ENCODE measurements at places on chromosomes 4 and X.
A peak's percentile ranks its signal among the peaks of the same experiment; 100 is the strongest.

GRCh38 chr4:48698029-48698971 is 81.8 kb downstream of the FRYL start:
- no peak for DNase-seq

DNA sequence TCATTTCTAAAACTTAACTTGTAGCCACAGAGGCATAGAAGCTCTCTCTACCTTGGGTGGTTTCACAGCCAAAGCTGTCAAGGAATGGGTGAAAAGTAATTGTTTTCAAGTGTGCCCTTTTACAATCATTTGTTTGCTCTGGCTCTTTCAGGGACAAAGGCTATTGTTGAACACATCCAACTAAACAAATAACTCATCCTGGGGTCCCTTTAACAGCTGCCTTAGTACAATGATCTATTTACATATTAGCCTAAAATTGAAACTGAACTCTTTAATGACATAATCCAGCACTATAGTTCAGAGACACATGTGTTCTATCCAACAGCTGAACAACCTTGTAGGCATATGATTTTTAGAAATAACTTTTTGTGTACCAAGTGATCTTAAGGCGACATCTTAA is 3.7 kb downstream of the HHIP start:
- no peak for DNase-seq

- DNase-seq, result no peak
Measured at GRCh38 chr4:98816386-98816785, 112.5 kb downstream of the EIF4E start.

- peak; percentile 51 for DNase-seq
Measured at GRCh38 chr4:108036213-108036612, 46.5 kb downstream of the HADH start.

GRCh38 chr4:8908206-8908893 is 36.7 kb upstream of the HMX1 start:
- DNase-seq, result no peak

- DNase-seq, result no peak
Measured at GRCh38 chr4:79426989-79427388, 19.0 kb upstream of the GK2 start.

- no peak for DNase-seq
Measured at GRCh38 chr4:153623491-153623890, 60.6 kb upstream of the TLR2 start.

DNA sequence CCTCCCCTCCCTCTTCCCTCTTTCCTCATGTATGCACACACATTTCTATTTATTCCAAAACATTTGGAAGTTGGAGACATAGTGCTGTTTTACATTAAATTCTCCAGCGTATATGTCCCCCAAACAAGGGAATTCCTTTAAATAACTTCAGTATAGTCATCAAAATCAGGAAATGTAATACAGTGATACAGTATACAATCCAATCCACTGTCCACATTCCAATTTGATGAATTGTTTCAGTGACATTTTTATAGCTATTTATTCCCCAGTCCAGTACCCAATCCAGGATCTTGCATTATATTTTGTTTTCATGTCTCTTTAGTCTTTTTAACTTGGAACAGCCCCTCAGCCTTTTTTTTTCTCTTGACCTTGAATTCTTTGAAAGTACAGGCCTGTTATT is 233.0 kb downstream of the DKK2 start:
- DNase-seq, result no peak

DNA sequence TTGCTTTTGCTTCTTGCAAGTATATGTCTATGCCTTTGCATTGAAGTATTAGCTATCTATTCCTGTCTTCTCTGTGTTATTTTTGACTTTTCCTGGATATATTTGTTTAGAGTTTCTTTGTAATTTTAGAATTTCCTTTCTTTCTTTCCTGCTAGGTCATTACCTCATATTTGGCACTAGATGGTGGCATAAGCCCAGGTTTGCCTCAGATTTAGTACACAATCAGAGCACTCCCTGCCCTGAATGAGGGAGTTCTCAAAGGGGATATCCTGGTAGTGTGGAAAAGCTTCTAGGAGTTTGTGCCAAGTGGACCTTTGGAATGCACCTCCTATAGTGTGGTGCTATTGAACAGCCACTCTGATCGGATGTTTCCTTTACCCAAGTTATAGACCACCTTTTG is 181.6 kb downstream of the UGT8 start:
- DNase-seq, result no peak

DNA sequence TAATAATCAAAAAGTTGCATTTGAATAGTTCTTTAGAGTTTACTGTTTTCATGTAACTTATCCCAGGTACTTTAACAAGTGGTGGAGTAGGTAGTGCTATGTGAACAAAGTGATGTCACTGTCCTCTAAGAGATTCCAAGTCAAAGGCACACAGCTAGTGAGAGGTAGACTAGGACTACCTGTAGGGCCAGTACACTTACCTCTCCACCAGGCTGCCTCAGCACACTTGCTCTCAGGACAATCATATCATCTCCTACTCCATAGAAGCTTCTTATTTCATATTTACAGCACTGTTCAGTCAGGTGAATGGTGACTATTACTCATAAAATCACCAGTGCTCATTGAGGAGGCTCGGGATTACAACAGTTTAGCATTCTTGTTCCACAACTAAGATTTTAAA is 173.0 kb upstream of the EMCN start:
- no peak for DNase-seq

DNA sequence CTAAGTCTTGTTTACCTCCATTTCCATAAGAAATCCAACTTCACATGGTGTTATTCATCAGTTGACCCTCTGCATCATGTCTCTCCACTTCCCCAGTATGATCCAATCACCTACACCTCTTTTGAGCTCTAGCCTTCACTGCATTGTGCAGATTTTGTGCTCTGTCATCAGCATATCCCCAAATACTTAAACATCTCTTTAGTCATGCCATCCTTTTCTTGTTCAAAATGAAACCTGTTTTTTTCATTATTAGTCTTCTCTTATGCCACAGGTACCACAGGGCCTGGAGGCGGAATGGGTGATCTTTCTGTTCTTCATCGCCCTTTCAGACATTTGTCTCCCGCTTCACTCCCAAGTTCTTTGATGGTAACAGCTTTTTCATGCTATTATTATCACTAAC is 382.7 kb upstream of the GALNTL6 start:
- no peak for DNase-seq

Data from activated CD4-positive, alpha-beta T cell treated with anti-CD3 and anti-CD28 coated beads, Interleukin-2, amount 50 U/mL, for 4 hours (primary cell).